ENCODE measurements at places on chromosomes 13 and 19.
A peak's percentile ranks its signal among the peaks of the same experiment; 100 is the strongest.

DNA sequence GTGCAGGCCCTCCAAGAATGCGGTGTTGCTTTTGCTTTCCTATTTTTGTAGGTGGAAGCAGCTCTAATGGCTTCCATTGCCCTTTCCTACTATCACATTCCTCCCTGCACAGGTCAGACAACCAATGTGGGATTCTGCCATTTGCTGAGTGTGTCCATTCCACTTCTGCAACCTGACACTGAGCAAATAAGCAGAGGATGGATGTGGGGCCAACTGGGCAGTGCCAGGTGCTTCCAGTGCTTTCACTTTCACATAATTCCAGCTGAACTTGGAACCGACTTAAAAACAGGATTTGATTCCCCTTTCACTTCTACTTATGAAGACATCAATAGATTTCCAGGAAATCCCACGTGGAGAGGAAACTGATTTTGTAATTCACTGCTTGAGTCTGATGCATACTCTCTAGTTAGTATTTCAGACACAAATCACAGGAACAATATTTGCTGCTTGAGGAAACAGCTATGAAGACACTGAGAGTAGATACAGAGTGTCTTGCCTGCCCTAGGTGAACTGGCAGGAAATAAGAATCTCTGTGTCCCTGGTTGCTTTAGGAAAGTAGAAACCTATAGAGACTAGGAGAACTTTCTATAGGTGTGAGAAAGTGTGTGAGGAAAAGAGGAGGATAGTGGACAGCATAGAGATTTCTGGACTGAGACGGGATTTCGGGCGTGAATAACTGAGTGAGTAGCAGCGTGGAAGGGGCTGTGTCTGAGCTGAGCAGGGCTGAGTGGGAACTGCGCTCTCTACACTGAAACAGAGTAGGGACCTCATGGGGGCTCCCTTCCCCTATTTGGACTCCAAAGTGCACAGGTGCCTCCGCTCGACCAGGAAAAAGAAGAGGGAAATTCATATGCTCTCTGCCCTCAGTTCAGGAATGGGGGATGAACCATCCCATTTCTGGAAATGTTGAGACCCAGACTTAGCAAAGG lies 22.5 kb downstream of the LGALS16 start:
- no peak for DNase-seq

- peak; percentile 36 for DNase-seq
These were observed 2.7 kb downstream of the TPM4 start for GRCh38 chr19:16078759-16079707.

GRCh38 chr19:45117167-45117594 lies 24.2 kb downstream of the PPP1R37 start:
- peak; percentile 16 for DNase-seq

DNA sequence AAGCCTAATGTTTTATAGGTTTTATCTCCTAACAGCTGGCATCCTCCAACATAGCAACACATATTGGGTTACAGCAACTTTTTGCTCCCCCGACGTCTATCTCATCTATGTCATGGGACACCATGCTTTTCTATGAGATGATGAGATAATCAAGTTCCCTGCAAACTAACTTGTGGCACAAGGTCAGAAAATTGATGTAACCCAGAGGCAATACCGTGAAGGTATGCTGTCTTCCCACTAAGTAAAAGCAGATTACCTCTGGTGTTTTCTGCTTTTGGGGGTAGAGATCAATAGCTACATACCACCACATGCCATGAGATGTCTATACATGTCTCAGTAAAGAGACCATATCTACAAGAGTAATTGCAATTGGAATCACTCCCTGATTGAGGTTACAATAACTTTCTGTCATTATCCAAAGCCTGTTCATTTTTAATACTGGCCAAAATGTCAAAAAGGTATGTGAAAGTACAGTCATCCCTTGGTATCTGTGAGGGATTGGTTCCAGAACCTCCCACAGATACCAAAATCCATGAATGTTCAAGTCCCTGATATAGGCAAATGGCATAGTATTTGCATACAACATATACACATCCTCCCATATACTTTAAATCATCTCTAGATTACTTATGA lies 131.3 kb downstream of the CYSLTR2 start:
- DNase-seq: no peak

DNA sequence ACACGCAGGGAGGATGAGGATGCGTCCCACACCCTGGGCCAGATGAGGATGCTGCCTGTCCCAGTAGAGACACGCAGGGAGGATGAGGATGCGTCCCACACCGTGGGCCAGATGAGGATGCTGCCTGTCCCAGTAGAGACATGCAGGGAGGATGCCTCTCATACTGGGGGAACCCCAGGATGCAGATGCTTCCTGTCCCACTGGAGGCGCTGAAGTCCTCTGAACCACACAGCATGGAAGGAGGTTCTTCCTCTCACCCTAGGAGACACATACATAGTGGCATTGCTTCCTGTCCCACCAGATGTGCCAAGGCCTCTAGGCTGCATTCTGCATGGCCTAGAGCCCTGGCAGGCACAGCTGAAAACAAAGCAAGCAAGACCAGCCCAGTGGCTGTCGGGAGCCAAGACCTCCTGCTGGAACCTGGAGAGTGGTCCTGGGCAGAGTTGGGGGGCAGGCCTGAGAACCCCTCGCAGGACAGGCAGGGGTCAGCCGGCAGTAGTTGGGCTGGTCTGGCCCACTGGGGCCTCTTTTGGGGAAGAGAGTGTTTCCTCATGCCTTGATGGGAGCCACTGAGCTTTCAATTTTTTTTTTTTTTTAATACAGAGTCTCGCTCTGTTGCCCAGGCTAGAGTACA lies 4.3 kb downstream of the HPN start:
- DNase-seq: peak; percentile 29

DNA sequence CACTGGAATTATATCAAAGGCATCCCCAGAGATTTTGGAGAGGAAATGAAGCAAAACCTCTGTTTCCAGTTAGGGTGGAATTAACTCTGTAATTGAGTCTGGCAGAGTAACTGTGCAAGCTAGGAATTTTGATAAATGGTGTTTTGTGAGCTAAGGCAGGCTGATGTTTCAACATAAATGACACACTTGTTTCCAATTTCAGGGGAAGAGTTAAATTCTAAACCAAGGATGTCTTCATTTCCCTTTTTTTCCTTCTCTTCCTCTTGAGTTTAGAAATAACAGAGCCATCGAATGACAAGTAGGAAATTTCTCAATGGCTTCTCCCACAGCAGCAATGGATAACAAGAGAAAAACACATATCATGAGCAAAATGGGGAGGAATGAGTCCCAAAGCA lies 131.2 kb downstream of the IRS2 start:
- no peak for DNase-seq

GRCh38 chr19:1009041-1009980 lies 9.1 kb downstream of the GRIN3B start:
- no peak for DNase-seq

GRCh38 chr13:50459046-50459445 lies 384.4 kb downstream of the DLEU7 start:
- DNase-seq: no peak

- no peak for DNase-seq
These were observed 25.0 kb upstream of the NAPA start for GRCh38 chr19:47539747-47540311.

DNA sequence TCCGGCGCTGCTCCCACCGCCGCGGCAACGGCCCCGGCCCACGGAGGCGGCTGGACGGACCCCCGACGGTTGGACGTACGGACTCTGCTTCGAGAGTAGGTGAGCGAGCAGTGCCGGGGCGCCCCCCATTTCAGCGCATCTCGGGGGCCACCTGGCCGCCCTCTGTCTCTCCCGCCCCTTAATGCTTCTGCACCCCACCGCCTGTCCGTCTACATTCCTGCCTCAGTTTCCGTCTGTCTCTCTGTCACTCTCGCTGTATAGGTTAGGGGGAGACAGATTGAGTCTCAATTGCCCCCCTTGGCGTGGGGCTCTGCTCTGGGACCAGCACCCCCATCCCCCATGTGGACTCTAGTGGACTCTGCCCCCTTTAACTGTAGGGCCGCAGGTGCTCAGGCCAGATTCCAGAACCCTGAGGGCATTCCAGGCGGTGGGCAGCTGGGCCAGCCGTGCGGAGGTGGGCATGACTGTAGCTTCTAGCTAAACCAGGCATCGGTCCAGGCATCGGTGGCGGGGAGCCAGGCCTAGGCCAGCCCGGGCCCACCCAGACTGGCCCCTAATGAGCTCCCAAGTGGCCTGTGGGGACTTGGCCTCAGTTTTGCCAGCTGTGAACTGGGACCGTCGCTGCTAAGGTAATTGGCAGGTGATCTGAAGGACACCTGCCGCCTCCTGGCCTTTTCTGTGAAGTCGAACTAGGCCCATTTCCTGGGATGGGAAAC lies 373 bp downstream of the TNFAIP8L1 start:
- no peak for DNase-seq

GRCh38 chr13:77696006-77696878 lies 1.2 kb upstream of the SLAIN1 start:
- DNase-seq: peak; percentile 11

DNA sequence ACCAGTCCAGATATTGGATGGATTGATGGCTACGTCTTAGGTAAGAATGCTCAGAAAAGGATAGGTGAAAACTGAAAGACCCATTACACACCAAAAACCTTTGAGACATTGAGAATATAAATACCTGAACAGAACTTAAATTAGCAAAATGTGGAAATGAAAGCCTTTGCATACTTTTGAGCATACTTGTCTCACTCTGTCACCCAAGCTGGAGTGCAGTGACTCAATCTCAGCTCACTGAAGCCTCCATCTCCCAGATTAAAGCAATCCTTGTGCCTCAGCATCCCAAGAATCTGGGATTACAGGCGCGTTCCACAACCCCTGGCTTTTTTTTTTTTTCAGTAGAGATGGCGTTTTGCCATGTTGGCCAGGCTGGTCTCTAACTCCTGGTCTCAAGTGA lies 695.3 kb downstream of the DACH1 start:
- no peak for DNase-seq

GRCh38 chr13:41897126-41897525 lies 63.8 kb downstream of the VWA8 start:
- DNase-seq: no peak

DNA sequence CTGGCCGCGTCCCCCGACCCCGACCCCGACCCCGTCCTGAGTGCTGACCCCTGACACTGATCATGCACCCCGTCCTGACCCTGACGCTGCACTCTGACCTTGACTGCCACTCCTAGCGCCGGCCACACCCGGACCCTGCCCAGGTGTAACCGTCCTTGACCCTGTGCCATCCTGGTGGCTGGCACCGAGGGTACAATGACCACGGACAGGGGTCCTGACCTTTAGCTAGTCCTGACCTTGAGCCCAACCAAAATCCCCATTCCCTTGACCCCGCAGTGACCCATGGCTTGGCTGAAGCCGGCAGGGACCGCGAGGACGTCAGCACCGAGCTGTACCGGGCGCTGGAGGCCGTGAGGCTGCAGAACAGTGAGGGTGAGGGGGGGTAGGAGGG lies 25.9 kb downstream of the CLEC4M start:
- DNase-seq: no peak

DNA sequence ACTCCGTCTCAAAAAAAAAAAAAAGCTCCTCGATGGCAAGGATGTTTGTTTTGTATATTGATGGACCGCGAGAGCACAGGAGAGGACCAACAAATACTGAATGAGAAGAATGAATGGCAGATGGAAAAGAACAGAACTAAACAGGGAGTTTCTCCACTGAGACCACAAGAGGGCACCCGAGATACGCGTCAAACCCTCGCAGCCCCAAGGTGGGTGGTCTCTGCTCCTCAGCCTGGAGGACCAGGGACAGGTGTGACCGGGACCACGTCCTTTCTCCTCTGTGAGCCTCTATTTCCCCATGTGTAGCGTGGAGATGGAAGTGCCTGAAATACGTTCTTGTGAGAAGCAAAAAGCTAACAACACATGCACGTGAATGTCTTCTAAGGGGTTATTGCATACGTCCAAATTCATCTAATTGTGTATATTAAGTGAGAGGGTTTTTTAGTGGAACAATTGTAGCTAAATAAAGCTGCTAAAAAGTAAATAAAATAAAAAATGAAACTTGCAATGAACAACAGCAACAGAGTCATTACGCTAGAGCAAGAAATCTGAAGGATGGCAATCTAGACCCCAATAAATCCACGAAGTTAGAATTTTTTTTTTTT lies 8.3 kb upstream of the CDC42EP5 start:
- DNase-seq: peak; percentile 59

DNA sequence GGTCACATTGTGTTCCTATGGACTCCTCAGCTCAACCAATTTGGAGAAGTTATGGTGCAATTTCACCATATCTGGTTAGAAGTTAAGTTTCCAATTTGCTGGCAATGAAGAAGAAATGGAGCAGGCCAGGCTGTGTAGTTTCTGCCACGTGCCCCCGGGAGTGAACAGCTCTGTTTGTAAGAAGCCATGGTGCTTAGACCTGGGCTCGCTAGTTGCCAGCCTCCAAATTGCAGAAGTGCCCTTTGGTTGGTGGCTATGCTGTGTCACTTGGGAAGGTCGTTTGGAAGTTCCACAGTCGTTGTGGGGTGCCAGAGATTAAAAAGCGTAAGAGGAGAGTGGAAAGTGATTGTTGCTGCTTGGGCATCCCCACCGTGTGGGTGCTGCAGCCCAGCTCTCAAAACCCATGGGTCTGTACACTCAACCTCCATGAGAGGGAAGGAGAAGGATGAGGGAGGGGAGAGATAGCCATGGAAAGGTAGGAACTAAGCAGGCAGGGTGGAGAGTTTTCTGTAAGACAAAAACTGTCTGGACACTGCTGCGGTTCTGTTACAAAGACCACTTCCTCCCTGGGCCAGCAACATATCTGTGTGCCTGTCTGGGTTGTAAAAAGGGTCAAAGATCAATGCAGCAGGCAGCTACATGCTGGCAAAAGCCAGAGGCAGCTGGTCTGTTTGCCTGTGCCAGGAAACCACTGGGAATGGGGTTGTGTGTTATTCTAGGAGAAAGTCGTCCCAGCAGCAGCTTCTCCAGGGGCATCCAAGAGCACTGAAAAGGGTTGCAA lies 10.8 kb downstream of the ALOX5AP start:
- no peak for DNase-seq

DNA sequence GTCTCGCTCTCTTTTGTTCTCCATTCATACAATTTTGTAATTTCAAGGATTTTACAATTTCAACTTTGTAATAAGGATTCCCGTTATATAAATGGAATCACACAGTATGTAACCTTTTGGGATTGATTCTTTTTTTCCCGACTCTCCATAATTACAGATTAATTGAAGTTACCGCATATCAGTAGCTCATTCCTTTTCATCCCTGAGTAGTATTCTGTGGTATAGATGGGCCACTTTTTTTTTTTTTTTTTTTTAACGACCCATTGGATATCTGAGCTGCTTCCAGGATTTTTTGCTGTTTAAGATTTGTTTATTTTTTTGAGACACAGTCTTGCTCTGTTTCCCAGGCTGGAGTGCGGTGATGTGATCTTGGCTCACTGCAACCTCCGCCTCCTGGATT lies 27.8 kb downstream of the UHRF1 start:
- no peak for DNase-seq

- no peak for DNase-seq
These were observed 4.8 kb upstream of the DAPK3 start for GRCh38 chr19:3975637-3976087.

- no peak for DNase-seq
These were observed 5.1 kb downstream of the RAP2A start for GRCh38 chr13:97438856-97439595.

DNA sequence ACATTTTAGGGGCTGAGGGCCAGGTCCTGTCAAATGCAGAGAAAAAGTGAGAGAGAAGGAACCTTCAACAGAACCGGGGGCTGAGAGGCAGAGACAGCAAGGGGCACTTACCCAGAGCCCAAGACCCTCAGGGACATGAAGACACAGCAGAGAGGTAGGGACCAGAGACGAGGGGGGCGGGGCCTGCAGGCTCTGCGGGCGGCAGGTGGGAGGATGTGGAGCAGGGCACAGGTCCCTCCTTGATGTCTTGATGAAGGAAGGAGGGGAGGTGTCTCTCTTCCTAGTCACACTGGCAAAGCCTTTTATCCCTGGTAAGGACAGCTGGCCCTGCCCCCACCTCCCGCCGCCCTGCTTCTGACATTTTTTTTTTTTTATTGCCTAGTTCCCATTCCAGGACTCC lies at the start of gene KLK14:
KLK14 (minus strand) TSS at position 277 of the 400 bp plus-strand sequence; CDS start at position 4, 273 bp downstream.
- no peak for DNase-seq

Data from stimulated activated naive CD4-positive, alpha-beta T cell (primary cell).